ENCODE measurements at places on chromosomes 2 and 18.

GRCh38 chr2:72035518-72036172 is 112.0 kb downstream of the CYP26B1 start:
- DNase-seq = no peak

GRCh38 chr2:26503231-26503880 is 25.4 kb upstream of the OTOF start:
- peak; percentile 92 for DNase-seq

DNA sequence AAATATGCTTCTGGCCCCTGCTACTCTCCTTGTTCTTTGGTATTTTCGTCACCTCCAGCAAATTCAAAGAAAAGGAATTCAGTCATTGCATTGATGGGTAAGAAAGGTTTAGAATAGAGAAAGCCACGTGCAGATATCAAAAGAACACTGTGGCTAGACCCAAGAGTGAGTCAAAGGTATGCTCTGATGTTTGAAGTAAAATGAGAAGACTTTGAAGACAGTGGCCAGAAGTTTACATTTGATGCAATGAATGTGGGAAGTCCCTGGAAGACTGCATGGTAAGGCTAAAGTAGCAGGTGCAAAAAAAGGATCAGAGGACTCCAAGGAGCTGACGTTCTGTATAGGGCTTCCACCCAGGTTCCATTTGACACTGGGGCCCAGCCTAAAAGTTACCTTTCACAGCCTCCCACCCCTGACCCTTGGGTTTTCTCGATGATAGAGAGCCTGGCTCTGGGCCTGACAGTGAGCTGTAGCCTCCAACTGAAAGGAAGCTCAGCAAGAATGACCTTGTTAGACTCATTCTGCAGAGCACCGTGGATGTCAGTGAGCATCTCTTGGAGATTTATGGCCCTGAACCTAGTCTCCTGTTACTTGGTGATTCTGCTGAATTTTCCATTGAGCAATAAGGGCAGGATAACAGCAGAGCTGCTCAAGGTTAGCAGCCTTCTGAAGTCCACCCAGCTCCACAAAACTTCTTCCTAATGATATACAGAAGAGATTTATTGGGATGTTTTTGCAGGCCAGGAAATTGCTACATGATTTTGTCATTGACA is 223.7 kb upstream of the RBBP8 start:
- no peak for DNase-seq

DNA sequence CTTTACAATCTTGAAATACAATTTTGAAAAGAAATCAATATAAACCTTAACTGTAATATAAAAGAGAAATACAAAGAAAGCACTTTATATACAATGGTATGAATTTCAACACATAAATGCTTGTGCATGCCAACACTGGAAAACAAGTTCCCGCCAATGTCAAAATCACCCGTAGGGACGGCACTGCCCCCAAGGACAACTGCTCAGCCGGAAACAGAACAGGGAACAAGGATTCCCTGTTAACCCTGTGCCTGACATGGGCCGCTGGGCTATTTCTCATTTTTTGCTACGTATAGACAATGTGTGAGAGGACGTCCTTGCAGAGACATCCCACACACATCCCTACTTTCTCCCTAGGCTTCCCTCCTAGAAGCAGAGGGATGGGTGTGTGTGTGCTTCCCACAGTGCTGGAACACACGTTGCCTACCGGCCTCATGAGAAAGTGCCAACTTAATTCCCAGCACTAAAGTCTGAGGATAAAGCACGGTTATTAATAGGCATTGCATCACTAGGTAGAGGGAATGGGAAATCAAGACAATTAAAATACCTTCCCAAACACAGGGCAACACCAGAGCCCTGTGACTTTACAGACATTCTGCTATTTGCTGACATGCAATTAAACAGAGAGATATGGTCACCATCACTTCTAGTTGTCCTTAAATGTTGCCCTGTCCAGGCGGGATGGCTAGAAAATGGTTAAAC is 14.4 kb downstream of the AFG3L2 start:
- DNase-seq = no peak

- no peak for DNase-seq
Observed at GRCh38 chr2:240457223-240458043, 22.0 kb downstream of the GPC1 start.

GRCh38 chr18:67613731-67614130 is 97.2 kb upstream of the DSEL start:
- no peak for DNase-seq

DNA sequence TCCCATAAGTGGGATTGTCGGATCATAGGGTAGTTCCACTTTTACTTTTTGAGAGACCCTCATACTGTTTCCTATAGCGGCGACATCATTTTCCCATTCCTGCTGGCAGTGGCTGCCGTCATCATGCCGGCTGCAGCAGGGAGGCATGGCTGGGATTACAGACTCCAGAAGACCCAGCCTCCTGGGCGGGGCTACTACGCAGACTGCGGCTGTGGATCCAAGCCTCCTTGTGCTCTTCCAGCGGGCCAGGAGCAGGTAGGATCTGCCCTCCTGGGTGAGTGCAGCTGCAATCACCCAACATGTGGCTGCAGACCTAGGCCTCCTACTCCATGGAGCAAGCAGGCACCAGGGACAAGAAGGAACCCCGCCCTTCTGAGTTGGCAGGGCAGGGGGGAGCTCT is 359.2 kb downstream of the GALR1 start:
- DNase-seq = no peak

- no peak for DNase-seq
Observed at GRCh38 chr2:56583796-56584315, 400.1 kb downstream of the CCDC85A start.

DNA sequence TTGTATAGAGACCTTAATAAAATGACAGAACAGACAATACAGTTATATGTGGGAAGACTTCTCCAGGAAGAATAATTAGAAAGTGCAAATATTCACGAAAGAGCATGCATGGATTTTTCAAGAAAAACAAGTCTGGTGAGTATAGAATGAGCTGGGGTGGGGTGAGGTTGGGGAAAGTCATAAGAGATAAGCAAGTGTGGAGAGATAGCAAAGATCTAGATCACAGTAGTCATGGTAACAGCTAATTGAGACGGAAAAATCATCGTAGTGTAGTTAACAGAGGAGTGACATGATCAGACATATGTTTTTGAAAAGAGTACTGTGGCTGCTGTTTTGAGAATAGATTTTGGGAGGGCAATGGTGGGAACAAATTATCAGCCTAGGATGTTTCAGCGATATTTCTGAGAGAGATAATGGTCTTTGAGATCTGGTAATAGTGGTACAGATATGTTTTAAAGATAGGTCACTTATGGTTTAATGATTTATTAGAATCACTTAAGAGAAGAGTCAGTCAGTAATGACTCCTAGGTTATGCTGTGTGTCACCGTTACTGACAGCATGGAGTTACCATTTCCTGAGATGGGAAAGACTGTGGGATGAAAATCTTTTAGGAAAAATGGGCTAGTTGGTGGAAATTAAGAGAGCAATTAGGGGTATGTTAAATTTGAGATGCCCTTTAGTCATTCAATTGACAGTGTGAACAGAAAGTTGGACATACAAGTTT is 248.5 kb upstream of the SLC8A1 start:
- no peak for DNase-seq
